Activated CD4-positive, alpha-beta T cell treated with anti-CD3 and anti-CD28 coated beads, Interleukin-10, Interleukin-2, amounts not matched to agents 100 ng/mL and 50 ng/mL, durations not matched to agents 16 hours and 8 hours (primary cell): ENCODE measurements at places on chromosomes 1 and 21.

- DNase-seq, result no peak
Measured at GRCh38 chr1:206490771-206491405, 16.4 kb upstream of the RASSF5 start.

GRCh38 chr1:93000751-93001175 is 39.5 kb upstream of the DIPK1A start:
- no peak for DNase-seq

GRCh38 chr1:209529233-209529632 is 54.3 kb upstream of the CAMK1G start:
- DNase-seq, result no peak

DNA sequence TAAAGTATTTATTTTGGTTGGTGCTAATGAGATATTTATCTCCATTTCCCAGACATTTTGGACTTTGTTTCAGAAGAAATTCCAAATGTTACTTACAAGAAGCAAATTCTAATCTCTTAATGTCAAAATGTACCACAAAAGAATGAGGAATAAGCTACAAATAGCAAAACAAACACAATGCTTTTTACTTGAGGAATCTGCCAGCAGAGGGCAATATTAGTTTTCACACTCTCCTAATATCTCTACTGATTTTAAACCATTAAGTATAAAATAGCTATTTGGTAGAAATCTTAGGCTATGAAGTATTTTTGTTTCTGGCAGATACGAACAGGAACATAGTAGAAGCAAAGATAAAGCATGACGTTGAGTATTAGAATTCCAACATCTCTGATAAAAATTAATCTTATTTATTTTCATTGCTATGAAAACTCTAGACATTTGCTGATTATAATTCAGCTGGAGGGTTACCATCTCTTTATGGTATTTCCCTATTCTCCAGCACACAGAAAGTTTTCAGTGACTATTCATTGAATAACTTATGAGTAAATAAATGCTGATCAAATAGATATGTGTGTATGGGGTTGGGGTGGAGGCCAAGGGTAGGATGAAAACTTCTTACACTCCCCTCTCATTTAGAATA is 13.4 kb upstream of the HMCN1 start:
- DNase-seq, result no peak

GRCh38 chr21:45454926-45455673 is 50.1 kb downstream of the COL18A1 start:
- DNase-seq, result no peak

DNA sequence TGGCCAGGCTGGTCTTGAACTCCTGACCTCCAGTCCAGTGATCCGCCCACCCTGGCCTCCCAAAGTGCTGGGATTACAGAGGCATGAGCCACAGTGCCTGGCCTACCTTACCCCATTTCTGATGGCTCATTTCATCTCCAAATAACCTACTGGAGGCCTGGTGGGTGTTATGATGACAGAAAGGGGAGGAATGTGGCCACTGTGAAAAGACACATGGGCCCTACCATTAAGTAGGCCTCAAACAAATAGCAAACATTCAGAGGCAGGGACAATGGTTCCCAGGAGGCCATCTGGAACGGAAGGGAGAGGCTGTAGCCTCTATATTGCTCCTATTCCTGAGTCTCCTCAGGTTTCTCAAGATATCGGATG is 932 bp upstream of the FCRLA start:
- no peak for DNase-seq

GRCh38 chr21:44708866-44709425 is 2.4 kb downstream of the TSPEAR start:
- no peak for DNase-seq

GRCh38 chr1:101030881-101031280 is 5.3 kb upstream of the DPH5 start:
- no peak for DNase-seq

- DNase-seq, result no peak
Measured at GRCh38 chr1:245459621-245460020, 304.8 kb downstream of the KIF26B start.

GRCh38 chr1:167661527-167662426 is 31.7 kb downstream of the RCSD1 start:
- no peak for DNase-seq

DNA sequence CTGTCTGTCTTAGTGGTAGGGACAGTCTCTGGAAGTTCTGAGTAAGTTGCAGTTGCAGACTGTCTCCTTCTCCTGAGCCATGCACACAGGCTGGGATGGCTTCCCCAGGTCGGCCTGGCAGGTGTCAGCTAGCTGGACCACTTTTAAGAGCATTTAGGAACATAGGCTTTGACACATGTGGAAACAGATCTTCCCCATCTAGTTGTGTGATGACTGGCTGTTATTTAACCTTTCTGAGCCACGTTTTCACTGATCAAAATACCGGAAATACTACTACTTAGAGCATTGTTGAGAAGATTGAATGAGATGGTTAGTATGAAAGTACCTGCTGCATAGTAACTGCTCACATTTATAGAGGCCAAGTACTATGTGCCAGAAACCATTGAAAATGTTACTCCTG is 6.2 kb upstream of the MAPKAPK2 start:
- peak; percentile 28 for DNase-seq

DNA sequence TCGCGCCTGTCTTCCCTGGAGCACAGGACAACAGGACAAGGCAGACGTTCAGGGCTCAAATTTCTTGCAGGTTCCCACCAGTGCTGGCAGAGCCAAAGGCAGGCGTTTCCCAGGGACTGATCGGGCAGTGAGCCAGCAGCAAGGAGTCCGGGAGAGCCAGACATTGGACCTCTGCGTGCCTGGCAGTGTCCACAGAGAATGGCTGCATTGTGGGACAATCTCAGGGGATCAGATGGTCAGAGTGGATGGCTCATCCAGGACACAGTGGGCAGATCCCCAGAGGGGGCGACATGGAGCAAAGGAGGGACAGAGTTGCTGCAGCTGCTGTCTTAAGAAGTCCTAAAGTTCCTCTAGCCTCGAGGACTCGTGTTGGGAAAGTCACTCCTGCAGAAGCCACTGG is 4.6 kb downstream of the TMEM63A start:
- peak; percentile 34 for DNase-seq

- DNase-seq, result no peak
Measured at GRCh38 chr1:29747196-29747595, 510.9 kb downstream of the PTPRU start.

GRCh38 chr1:232589812-232590743 is 39.9 kb downstream of the SIPA1L2 start:
- no peak for DNase-seq

GRCh38 chr1:192703283-192704206 is 67.6 kb downstream of the RGS13 start:
- peak; percentile 62 for DNase-seq

- DNase-seq, result no peak
Measured at GRCh38 chr1:177799746-177800145, 170.1 kb downstream of the SEC16B start.

DNA sequence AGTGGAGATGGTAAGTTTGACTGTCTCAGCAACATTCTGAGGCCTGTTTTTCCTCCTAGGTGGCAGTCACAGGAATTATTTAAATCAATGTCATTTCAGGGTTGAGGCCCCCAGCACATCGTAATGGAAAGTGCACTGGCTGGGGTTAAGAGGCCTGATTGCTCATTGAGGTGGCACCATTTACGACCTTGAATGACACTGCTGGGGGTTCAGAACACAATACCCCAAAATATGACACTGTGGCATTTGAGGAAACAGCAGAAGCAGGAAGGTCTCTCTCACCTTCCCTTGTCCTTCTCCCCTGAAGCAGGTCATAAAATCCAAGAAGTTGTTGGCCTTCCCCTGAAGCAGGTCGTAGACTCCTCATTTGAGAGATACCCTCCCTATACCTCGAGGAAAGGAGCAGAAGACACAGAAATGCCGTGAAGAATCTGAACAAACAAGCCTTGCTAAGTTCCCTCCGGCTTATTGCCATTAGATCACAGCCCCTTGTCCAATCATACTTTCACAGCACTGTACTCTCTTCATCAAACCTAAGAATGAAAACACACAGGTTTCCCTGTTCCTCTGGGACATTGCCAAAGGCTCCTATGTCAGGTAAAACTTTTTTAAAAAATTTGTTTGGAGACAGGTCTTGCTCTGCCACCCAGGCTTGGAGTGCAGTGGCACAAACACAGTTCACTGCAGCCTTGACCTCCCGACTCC is 71.3 kb downstream of the S1PR1 start:
- DNase-seq, result no peak

DNA sequence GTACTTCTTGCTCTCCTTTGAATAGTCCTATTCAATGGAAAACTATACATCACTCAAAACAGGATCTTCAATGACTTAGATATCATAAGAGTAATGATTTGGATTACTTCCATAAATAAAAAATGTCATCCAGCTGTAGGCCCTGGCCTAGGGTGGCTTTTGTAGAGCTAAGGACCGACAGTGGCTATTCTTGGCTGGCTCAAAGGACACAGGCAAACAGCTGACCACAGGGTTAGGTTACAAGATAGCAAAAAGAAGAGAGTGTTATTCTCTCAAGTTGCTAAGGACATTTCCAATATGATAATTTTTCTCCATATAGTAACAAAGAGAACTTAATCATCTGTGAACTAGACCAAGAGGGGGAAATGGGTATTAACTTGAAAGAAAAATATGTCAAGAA is 495.1 kb downstream of the PLPP3 start:
- no peak for DNase-seq

- no peak for DNase-seq
Measured at GRCh38 chr1:147722124-147722523, 38.3 kb downstream of the GJA5 start.

DNA sequence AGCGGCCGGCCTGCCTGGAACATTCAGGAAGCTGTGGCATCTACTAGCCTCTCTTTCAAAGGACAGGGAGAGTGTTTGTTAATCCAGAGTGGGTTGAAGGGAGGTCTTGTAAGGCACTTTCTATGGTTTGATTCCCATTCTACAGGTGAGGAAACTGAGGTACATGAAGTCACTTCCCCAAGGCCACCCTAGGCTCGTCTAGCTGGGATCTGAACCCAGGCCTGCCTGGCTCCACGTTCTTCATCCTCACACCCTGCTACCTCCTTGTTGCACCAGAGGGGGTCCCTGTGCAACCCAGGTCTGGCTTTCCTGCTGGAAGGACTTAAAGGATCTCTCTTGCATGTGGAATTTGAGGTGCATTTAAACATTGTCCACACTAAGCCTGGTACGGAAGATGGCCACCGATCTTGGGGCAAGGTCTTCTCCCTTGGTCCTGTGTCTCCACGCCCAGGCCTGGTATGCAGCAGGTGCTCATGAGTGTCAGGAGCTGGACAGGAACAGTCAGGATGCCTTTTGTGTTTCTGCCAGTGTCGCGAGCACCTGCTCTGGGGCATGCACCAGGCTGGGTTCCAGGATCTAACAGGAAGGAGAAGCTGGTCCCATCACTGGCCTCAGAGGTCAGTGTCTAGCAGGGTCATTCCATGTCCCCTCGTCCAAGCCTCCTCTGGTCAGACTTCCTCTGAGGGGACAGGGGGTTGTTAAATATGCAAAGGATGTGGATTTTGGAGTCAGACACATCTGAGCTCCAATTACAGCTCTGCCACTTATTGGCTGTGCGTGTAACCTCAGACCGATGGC is 103.2 kb upstream of the RUNX3 start:
- DNase-seq, result no peak

DNA sequence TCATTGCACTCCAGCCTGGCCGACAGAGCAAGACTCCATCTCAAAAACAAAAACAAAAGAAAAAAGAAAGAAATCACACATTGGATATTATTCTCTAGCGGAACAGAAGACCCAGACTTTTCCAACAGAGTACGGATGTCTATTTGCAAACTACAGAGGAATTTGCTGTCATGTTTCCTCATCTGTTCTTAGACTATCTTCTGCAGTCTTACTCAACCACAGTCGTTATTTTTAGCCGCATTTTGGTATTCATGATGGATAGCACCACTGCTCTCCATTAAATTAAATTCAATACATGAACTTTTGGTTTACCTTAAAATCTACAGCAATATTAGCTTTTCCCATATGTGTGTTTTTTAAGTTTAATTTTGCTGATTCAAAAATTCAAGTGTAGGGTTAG is 14.2 kb upstream of the HEATR1 start:
- DNase-seq, result no peak

- DNase-seq, result no peak
Measured at GRCh38 chr1:175129644-175129996, 62.0 kb downstream of the TNN start.

DNA sequence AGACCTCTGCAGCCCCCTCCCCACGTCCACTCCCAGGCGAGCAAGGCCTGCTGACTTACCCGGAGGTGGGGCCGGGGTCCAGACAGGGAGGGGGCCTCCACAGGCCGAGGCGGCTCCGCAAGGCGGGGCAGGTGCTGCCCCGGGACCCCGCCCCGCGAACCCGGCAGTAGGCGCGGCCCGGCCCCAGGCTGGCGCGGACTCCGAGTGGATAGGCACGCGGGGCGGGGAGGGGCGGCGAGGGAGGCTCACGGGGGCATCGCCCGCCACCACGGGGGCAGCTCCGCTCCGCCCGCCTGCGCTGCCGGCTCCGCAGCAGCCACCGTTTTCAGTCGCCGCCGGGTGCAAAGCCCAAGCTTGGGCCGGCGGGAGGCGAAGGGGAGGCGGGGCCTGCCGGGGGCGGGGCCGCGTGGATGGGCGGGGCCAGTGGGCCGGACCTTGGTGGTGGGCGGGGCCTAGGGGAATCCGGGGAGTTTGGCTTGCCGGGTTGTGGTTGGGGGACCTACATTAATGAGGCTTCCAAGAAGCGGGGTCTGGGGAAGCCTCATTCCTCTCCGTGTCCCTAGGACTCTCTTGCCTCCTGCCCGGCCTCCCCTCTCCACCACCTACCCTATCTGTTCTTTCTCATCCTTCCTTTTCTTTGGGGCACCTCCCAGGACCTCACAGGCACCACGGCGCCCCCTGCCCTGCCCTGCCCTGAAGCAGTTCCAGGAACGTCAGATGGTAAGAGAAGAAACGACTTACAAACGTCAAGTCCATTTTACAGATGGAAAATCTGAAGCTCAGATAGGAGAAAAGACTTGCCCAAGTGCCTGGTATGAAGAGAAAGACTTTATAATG is at the start of gene RIMS3:
Gene RIMS3, minus strand, starts transcription at position 348 of the 837 bp plus-strand sequence. CDS start 23,757 bp downstream, outside the sequence.
- DNase-seq, result peak; percentile 85

DNA sequence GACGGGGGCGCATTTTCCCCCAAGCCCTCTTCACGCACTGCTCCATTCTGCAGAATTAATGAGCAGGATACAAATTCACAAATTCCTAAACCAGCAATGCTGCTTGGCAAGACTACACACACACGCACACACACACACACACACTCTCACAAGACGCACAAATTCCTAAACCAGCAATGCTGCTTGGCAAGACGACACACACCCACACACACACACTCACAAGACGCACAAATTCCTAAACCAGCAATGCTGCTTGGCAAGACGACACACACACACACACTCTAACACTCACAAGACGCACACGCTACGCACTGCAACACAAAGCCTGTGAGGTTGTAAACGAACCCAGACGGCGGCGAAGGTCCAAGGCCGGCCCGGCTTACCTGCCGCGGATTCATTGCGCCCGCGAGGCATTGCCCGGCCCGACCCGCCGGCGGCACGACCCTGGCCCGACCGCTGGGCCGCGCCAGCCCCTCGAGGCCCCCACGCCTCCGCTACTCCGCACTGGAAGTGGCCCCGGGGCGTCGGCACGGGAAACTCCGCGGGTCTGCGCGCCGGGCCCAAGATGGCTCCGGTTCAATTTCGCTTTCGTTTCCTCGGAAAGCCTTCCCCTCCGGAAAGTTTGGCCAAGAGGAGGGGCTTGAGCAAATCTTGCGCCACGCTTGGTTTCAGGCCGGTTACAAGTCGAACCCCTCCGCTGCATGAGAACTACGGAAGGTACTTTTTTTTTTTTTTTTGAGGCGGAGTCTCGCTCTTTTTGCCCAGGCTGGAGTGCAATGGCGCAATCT is at the start of gene ADAR:
Gene ADAR, minus strand, starts transcription at position 578 of the 788 bp plus-strand sequence. Its CDS starts 180 bp downstream, at position 398.
- peak; percentile 96 for DNase-seq

- no peak for DNase-seq
Measured at GRCh38 chr1:3745590-3746381, 6.5 kb upstream of the CCDC27 start.
